ENCODE measurements at places on chromosomes 2 and 18.

GRCh38 chr18:2423761-2424160, 147.5 kb downstream of the METTL4 start:
- DNase-seq = no peak

DNA sequence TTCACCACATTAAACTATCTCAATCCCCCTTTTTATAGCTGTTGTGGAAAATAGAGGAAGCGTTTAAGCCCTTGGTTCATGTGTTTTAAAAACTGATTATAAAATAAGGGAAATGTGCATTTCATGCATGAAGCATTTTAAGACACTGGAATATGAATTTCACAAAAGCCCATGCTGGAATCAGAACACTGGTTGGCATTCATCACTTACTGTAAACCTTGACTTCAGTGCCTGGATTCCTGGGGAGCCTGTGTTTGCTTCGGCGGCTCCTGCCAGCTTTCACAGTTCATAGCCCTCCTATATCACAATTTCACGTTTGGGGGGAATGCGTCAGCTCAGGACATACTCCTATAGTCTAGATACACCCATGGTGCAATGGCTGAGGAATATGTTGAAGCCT, 336.9 kb downstream of the INSIG2 start:
- DNase-seq = no peak

- DNase-seq = no peak
Observed at GRCh38 chr18:8788503-8789429, 83.4 kb downstream of the MTCL1 start.

DNA sequence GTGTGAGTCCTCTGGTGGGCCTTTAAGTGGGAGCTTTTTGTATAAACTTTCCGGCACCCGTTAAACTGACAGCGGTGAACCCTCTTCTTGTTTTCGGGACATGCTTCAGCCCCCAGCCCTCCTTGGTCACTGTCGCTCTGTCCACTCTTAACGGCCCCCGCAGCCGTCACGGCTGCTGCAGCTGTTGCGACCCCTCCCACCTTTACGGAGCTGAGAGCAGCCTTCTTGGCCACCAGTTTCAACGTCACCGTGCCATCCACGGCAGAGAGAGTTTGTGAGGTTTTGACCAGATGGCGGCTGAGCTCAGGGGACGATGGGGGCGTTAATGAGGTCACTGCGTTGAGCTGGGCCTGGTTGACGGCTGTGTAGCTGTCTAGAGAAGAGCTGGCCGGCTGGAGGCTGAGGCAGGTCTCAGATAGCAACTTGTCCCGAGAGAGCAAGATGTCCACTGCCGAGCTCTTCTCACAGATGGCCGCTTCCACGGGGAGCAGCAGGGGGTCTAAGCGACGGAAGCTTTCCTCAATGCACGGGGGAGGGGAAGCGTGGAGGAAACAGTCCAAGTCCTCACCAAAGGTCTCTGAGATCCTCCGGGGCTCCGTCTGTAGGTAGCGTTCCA, 41.9 kb downstream of the KLF7 start:
- DNase-seq = no peak

GRCh38 chr2:168212866-168213265, 34.5 kb downstream of the STK39 start:
- DNase-seq = no peak

DNA sequence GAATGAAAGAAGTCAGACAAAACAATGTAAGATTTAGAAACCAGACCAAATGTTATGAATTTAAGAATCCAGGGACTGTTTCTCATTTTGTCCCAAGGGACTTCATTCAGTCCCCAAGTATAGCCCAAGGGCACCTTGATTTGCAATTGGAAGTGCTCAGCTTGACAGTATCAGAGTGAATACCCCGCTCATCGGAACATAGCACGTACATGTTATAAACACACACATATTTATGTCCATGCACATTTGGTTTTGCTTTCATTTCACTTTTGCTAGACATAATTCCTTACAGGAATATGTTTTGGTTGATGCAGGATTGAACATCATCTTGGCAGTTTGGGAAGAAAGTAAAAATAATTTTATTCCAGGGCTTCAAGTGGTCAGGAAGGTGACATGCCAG, 100.2 kb downstream of the PID1 start:
- DNase-seq = no peak

DNA sequence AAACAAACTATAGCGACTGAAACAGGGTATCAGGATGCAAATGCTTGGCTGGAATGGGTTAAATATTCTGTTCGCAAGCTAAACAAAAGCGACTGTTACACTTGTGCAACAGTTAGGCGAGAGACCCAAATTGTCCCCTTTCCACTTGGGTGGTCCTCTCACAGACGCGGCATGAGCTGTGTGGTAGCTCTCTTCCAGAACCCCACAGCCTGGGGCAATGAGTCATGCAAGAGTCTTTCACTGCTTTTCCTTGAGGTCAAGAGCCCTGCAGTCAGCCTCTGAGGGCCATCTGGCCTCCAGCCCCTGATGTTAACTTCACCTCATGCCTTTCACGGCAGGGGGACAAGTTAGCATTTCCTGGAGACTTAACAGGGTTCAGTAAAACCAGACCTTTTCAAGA, 25.7 kb downstream of the SULT1C4 start:
- no peak for DNase-seq

DNA sequence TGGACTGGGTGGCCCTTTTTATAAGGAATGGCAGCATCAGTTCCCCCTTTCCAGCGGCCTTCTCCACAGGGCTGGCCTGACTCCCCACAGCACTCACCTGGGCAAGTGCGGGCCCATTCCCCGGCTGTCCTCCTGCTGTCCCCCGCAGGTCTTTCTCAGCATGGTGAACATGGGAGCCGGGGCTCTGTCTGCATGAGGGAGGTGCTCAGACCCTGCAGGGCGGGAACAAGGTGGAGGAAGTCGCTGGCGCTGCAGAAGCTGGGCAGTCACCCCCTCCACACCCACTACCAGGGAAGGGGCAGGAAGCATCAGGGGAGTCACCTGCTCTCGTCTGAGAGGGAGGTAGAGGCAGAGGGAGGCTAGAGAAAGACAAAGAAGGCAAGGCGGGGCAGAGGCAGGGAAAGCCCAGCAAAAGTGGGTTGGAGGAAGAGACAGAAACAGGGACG, 12.2 kb downstream of the HES6 start:
- DNase-seq = no peak

GRCh38 chr2:1854729-1855547, 110.6 kb upstream of the PXDN start:
- DNase-seq = no peak

- no peak for DNase-seq
Observed at GRCh38 chr18:2662990-2663389, 7.5 kb downstream of the SMCHD1 start.

- DNase-seq = no peak
Observed at GRCh38 chr2:9629222-9630116, 1.3 kb downstream of the YWHAQ start.

GRCh38 chr2:38073211-38074057, 2.5 kb downstream of the CYP1B1 start:
- DNase-seq = peak; percentile 40

DNA sequence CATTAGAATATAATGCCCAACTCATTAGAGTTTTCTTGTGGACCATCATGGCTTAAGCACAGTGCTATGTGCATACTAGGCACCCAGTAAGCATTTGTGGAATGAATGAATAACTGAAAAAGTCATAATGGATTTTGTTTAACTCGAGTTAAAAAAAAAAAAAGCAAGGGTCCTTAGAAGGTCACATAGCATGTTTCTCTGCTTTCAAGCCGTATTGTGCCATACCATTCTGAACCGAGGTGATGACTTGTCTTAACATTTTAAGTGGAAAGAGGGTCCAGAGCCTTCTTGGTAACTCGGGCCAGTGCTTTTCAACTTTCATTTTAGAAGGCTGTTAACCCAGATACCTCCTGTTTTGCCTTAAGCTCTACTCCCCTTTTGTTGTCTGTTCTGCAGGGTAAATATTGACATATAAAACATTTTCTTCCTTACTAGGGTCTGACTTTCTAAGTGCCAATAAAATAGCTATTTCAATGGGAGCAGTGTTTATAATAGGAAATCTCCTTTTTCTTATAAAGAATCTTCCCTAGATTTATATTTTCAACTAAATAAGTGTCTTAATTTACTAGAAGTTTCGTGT, 787 bp upstream of the ADGRF3 start:
- DNase-seq = no peak

DNA sequence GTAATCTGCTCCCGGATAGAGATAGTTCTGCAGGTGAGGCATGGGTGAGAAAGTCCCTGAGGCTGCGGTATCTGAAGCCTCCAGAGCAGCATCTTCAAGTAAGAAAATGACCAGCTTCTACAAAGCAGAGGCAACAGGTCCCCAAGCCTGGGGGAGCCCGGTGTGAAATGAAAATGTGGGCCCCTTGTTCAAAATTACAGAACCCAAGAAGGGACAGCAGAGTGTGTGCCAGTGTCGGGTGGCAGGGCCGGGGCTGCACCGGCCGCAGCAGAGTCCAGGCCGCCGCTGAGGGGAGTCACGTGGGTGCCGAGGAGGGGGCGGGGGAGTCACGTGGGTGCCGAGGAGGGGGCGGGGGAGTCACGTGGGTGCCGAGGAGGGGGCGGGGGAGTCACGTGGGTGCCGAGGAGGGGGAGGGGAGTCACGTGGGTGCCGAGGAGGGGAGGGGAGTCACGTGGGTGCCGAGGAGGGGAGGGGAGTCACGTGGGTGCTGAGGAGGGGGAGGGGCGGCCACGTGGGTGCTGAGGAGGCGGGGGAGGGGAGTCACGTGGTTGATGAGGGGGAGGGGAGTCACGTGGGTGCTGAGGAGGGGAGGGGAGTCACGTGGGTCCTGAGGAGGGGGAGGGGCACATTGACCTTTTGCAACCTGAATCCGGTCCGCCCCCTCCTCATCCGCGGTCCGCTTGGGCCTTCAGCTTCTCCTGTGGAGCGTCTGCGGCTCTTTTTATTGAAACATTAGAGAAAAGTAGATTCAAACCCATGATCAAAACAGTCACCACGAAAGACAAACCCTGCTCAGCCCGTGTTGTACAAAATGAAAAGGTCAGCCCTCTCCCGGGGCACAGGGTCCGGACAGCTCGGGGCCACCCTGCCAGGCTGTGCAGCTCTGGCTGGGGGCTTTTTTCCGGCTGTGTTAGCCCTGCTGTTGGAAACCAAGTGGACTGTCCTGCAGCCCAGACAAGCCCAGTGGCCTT, 10.4 kb downstream of the COLEC11 start:
- peak; percentile 53 for DNase-seq

DNA sequence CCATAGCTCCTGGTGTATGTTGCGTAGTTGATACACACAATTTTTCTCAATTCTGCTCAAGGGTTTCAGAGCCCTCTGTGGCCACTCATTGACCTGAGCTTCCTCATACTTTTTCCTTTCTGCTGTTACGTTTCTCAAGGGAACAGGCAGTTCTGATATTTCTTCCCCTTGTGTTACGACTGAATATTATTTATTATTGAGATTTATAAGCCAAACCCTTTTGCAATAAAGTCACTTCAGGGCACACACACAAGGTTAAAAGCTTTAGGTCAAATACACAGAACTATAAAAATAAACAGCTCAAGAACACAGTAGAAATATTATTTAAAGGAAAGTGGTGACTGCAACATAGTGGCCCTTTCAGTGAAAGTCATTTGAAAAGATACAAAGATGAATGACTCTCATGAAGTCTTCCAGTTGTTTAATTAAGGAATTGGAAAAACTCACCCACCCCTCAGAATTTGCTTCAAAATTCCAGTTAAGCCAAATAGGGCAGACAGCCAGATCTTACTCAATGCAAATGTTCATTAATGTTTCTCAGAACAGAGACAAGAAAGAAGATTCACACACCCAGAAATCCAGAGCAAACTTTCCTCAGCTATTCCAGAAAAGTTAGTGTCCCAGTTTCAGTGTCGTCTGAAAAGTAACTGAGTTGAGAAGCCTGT, 179.7 kb downstream of the TRIB2 start:
- no peak for DNase-seq

DNA sequence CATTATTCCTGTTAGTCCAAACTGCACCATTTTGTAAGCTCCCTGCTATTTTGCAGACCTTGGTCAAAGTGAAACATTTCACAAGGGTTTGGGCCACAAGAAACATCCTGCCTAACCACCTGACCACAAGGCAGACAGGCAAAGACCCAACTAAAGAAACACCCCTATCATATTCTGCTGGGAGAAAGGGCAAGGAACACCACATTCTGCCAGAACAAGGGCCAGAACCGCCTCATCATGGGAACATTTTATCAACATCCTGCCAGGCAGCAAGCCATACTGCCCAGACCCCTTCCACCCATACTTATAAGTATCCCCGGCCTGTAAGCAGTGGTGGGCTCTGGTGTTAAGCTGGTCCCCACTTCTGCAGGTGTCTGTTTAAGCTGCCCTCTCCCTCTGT, 12.0 kb upstream of the RAB31 start:
- DNase-seq = no peak

DNA sequence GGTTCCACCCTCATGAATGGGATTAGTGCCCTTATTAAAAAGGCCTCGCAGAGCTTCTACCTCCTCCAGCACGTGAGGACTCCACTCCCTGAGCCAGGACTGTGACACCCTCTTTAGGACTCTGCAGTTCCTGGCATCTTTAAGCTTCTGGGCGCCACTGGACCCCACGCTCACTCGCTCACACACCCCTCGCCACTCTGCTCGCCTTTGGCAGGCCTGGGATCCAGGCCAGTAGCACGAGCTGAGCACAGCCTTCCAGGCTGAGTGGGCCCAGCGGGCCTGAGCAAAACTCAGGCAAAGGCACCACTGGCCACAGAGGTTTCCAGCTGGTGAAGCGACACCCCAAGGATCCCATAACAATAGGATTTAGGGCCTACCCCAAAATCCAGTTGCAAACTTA, 107.9 kb upstream of the GPC1 start:
- DNase-seq = no peak

DNA sequence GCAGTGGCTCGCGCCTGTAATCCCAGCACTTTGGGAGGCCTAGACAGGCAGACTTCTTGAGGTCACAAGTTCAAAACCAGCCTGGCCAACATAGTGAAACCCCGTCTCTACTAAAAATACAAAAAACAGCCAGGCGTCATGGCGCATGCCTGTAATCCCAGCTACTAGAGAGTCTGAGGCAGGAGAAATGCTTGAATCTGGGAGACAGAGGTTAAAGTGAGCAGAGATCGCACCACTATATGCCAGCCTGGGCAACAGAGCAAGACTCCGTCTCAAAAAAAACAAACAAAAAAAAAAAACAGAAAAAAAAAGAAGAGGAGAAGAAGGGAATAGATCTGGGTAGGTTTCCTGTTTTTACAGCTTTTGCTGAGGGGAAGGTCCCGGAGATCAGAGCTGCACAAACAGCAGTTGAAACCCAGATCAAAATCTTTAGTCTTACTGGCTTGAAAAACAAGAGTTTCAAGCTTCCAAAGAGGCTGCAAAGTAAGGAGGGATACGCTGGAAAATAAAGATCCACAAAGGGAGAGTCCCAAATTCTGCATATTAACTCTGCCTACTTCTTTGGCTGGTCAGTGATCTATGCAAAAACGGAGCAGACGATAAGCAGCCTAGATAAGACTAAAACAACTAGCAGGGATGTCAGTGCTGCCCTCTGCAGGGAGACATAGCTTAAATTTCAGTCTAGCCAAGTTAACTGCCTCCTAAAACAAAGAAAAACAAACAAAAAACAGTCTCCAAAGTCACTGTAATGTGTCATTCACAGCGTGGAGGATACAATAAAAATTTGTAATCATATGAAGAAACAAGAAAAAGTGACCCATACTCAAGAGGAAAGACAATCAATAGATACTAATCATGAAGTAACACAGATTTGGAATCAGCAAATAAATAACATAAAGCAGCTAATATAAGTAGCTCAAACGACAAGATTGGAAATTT, 74.1 kb downstream of the TLK1 start:
- no peak for DNase-seq

Measured in activated T-cell treated with anti-CD3 and anti-CD28 coated beads, Interleukin-2, amount 50 U/mL, for 24 hours (primary cell).